Lung microvascular endothelial cell (primary cell): ENCODE measurements at places on chromosomes 7 and 10.
A peak's percentile ranks its signal among the peaks of the same experiment; 100 is the strongest.

GRCh38 chr7:139730746-139731612, 46.8 kb downstream of the HIPK2 start:
- DNase-seq: peak; percentile 41

DNA sequence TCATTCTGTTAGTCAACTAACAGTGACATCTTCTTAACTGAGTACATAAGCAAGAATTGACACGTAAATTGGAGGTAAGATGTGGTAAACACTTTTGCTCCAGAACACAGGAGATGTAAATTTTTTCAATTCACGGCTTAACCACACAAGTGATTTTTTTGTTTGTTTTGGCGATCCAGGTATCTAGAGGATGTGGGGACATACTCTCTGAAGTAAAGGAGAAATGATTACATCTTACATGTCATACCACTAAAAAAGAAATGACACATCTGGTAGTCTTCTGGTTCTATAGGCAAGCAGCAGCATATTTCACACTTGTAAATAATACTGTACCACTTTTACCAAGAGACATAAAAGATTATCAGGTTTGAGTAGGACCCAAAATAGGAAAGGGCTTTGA, 200.3 kb upstream of the ZWINT start:
- DNase-seq: no peak

DNA sequence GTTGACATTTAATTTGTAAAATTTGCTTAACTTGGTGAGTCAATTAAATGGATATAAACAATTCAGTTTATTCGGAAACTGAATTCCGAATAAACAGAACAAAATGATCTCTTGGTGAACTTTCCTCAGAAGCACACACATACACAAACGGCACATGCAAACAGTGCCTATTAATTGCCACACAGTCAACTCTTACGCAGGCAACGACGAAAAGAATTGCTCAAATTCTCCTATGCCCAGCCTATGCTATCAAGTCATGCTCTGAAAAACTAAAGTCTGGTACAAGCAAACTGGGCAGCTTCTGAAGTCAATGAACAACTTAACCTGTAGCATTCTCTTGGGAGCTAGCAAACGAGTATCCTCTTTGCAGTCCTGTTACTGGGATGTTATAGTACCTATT, 38.8 kb upstream of the ASL start:
- no peak for DNase-seq

DNA sequence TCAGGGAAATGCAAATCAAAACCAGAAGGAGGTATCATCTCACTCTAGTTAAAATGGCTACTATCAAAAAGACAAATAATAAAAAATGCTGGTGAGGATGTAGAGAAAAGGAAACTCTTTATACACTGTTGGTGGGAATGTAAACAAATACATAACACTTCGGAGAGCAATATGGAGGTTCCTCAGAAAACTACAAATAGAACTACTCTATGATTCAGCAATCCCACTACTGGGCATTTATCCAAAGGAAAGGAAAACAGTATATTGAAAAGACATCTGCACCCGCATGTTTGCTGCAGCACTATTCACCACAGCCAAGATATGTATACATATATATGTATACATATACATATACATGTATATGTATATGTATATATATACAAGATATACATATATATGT, 94.2 kb downstream of the C10orf90 start:
- DNase-seq: no peak

- no peak for DNase-seq
Observed at GRCh38 chr7:124376111-124376510, 343.2 kb upstream of the TMEM229A start.
